ENCODE measurements at places on chromosomes 11 and 22.

- no peak for DNase-seq
Observed at GRCh38 chr11:82936261-82936660, 34.7 kb downstream of the DDIAS start.

DNA sequence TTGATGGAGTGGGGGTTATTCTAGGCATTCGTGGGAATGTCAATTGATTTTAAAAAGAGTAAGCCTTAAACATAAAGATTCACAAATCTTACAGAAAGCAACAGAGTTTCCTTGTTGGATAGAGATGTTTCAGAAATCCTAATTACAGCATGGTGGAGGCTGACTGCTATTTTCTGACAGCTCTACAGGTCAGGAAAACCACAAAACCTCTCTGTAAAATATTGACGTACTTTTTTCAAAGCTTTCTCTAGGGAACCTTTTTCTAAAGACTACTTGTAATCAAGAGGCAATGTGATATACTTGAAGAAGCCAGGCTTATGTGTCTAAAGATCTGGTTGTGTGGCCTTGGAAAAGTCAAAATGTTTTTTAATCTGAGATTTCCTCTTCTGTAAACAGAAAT lies 9.1 kb upstream of the OR8B8 start:
- DNase-seq = no peak

DNA sequence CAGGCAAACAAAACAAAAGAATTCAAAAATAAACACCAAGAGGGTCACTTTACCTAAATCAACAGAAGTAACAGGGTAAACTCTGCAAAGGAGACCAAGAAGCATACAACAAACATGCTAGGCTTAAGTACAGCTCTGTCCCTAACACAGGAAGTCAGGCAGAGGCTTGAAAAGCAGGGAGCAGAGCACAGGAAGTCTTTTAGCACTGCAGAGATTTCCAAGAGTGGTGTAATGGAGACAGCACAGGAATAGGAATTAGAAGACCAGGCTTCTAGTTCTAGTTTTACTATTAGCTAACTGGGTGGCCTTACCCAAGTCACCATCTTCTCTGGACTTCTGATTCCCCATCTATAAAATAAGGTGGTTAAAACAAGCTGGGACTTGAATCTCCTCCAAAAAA lies 1.9 kb downstream of the RBFOX2 start:
- no peak for DNase-seq

- no peak for DNase-seq
Observed at GRCh38 chr11:83319346-83319745, 33.2 kb upstream of the CCDC90B start.

DNA sequence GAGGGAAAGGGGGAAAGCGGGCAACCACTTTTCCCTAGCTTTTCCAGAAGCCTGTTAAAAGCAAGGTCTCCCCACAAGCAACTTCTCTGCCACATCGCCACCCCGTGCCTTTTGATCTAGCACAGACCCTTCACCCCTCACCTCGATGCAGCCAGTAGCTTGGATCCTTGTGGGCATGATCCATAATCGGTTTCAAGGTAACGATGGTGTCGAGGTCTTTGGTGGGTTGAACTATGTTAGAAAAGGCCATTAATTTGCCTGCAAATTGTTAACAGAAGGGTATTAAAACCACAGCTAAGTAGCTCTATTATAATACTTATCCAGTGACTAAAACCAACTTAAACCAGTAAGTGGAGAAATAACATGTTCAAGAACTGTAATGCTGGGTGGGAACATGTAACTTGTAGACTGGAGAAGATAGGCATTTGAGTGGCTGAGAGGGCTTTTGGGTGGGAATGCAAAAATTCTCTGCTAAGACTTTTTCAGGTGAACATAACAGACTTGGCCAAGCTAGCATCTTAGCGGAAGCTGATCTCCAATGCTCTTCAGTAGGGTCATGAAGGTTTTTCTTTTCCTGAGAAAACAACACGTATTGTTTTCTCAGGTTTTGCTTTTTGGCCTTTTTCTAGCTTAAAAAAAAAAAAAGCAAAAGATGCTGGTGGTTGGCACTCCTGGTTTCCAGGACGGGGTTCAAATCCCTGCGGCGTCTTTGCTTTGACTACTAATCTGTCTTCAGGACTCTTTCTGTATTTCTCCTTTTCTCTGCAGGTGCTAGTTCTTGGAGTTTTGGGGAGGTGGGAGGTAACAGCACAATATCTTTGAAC lies 6.8 kb downstream of the MALAT1 start:
- DNase-seq = no peak

- DNase-seq = no peak
Observed at GRCh38 chr11:475941-476340, 25.9 kb downstream of the PTDSS2 start.

- DNase-seq = no peak
Observed at GRCh38 chr11:34565417-34566207, 52.0 kb upstream of the ELF5 start.

GRCh38 chr11:115745610-115746512 lies 241.6 kb upstream of the CADM1 start:
- DNase-seq = no peak

DNA sequence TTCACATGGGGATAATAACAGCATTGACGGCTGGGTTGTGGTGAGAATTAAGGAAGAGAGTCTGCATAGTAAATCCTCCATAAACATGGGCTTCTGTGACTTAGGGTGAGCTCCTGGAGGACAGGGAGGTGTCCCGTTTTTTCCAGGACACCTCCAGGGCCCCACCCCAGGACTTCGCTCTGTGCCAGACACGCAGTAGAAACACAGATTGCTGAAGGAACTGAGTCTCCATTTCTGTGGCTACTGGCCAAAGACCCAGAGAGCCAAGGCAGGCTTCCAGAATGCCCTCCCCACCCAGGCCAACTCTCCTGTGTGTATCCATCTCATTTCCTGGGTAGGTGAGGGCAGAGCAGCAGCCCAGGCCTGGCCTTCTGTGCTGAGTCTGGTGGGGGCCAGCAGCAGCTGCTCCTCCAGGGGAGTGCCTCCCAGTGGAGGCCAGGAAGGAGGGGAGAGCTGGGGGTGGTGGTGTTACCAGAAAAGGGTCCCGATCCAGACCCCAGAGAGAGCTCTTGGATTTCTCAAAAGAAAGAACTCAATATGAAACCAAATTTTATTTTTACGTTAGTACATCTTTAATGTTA lies 9.5 kb upstream of the RFPL3 start:
- no peak for DNase-seq

DNA sequence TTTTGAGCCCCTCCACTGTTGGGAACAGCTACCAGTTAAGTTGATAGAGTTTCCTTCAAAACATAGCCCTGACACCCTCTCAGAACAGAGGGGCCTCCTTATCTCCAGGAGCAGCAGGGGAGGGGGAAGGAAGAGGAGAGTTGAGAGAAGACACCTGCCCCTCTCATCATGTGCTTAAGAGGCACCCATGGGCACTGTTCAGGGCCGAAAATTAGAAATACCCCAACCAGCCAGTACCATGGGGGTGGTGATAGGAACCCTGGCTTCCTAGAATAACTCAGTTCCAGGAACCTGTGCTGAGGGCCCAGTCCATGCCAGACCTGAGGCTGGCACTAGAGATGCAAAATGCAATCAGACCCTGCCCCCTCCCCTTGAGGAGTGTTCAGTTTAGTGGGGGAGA lies 9.3 kb upstream of the GDPD5 start:
- no peak for DNase-seq

DNA sequence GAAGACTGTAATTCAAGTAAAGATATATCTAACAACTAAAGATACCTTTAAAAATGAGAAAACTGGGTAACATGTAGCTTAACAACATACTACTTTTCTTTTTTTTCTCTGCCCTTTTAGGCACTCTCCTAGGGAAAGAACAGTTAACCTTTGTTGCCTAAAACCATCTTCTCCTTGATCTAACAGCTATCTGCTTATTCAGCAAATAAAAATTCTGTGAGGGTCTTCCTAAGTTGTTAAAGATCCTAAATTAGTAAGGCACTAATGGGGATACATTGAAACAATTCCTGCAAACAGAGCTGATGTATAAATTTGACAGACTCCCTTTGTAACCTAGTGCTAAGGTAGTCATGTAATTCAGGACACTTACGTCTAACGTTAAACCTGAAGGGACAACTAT lies 39.1 kb downstream of the MTMR2 start:
- DNase-seq = no peak

DNA sequence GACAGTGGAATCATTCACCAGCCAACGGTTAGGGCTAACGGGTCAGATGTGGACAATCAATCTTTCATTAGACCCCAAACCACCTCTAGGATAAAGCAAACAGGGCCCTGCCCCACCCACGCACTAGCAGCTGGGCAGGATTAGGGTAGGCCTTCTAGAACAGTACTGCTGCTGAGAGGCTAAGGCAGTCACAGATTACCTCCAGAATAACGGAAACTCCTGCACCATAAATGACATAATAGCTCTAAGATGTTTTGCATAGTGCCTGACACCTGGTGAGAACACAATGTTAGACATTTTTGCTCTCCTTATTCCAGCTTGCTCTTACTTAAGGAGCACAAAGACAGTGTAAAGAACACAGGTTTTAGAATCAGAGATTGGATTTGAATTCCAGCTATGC lies 1.8 kb downstream of the SYTL2 start:
- DNase-seq = no peak

DNA sequence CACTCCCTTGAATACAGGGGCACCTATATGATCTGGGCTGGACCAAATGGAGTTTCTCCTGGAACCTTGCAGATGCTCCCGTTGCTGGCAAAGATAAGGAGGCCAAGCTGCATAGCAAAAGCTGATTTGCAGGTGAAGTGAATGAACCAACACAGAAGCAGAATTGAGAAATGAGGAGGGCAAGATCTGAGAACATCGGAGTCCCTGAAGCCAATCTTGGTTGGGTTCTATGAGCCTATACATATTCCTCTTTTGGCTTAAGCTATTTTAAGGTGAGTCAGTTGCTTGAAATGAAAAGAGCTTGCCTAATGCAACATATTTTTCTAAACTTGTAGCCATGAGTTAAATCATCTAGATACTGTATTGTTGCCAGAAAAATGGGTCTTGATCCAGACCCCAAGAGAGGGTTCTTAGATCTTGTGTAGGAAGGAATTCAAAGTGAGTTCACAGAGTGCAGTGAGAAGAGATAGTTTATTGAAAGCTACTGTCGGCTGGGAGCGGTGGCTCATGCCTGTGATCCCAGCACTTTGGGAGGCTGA lies 23.5 kb downstream of the WEE1 start:
- DNase-seq = no peak

DNA sequence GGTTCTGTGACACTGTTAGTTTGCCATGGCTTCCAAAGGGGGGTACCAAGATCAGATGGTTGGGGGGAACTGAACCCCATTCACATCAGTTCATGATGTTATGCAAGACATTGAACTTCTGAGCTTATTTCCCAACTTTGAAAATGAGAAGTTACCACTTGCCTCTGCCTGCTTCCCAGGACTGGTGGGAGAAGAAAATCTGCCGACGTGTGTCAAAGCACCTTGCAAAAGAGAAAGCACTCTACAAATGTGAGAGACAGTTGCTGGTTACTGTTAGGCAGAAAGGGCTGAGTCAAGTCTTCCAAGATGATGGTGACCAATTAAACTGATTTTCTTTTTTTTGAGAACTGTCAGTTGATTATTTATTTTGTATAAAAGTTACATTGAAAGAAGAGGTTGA lies 45.6 kb downstream of the SMCO4 start:
- DNase-seq = no peak

DNA sequence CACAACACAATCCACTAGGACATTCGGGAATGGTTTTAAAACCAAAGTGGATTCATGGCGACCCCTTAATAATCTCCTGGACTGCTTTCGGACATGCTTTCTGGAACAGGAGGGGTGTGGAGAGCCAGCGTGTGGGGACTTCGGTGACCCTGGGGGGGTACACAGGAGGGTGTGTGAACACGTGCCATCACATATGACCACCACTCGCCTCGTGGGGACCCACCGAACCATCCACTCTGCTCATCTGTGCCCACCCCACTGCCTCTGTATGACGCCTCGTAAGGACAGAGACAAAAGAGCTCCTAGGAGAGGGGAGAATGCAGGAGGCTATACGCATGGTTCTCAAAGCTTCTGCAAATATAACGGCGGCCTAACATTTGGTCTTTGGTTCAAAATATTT lies 8.9 kb downstream of the LTO1 start:
- DNase-seq = no peak

DNA sequence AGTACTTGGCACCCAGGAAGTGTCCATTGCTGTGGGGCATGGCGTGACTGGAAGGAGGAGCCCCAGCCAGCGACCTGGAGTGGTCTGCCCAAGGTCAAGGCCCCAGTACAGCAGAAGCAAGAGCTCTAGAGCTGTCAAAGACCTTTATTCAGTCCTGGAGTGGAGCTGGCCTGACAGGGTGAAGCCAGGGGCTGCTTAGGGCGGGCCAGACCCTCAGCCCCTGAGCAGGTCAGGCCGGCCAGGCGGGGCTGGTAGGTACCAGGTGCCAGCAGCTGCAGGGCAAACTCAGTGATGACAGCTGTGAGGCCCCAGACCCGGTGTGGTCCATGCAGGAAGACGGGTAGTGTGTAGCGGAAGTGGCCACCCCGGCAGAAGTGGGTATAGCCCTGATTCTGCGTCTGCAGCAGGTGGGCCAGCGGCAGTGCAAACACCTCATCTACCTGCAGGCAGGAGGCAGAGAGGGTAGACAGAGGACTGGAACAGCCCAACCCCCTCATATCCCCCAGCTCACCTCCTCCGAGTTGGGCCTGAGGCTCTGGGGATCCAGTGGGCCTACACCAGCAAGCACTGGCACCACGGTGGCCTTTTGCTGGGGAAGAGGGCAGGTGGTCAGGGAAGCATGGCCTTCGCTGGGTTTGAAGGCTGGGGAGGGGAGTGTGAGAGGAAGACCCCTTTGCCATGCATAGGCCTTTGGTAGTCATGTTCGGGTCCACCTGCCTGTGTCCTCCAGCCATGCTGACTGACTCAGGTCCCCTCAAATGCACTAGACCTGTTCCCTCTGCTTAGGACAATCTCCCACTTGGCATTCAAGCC lies 1.7 kb downstream of the NUDT8 start:
- no peak for DNase-seq

DNA sequence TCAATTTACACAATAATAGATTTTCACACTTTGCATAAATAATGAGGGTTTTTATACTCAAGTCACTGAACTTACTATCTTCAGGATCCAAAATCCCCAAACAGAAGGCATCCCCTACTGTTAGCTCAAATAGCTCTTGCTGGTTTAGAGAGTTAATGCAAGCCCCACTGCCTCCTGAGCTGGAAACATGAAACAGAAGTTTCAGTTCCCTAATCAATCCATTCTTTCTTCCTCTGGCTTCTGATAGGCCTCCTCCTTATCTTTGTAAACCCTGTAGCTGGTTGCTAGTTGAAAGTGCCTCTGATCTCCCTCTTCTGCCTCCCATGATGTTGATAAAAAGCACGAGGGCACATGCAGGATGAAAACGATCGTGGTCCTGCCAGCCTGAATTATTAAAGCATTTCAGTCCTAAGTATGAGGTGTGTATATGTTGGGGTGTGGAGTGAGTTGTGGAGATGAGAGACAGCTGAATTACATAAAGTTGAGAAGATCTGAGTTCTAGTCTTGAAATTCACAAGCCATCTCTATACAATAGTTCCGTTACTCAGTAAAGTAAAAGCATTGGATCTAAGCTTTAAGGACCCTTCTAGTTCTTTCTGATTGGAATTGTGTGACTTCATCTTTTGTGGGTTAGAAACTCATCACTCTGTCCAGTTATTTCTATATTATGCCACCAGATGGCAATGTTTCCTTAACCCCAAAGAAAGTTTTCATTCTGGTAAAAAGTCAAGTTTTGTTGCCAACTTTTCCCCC lies 35.0 kb upstream of the EHF start:
- DNase-seq = no peak
